Kidney tubule cell (primary cell): ENCODE measurements at places on chromosomes 2 and 18.

GRCh38 chr18:52391810-52392559 lies 52.0 kb downstream of the DCC start:
- DNase-seq: no peak

DNA sequence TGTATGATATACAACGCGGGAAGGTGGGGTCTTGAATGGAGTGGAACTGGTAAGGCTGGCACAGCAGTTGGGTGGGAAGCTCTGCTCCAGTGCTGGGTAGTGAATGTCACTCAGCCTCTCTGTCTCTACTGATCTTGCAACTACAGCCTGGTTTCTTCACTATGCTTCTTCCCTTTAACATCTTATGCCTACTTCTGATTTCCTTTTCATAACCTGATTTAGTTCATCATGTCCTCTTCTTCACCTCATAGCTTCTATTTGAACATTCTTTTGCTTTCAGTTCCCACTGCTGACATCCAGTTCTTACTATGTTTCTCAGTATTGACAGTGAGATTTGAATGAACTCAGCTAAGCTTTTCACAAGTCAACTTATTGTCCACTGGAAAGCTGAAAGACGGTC lies 286.2 kb downstream of the ARL6IP6 start:
- DNase-seq: no peak

DNA sequence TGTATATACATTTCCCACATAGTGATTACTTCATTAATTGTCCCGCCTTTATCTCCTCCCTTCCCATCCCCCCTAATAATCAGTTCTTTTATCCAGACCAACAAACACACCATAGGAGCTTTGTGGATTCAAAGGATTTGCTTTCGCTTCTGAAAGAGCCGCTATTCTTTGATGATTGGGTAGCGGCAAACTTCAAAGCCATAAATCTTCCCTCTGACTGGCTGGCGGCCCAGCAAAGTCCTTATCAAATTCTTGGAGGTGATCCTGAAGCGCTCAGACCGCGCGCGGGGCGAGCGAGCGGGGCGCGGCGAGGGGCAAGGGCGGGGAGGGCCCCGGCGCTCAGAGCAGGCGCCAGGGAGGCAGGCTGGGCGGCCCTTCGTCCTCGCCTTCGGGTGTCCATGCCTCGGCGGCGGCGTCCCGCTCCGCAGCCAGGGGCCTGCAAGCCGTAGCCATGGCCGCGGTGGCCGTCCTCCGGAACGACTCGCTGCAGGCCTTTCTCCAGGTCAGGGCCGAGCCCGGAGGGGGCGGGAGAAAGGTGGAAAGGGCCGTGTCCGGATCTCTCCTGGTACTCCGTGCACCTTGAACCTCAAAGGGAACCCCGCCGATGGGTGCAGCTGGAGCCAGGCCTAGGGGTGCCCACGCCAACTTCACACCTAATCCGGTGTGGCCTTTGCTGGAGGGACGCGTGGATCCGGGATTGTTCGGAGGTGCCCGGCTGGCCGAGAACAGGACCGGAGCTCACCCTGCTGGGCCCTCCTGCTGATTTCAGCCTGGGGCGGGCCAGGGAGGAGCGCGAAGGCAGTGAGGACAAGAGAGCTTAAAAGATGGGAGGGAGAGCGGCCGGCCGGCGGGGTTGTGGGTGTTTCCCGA lies at the start of gene SP5:
SP5 (plus strand) TSS at position 276 of the 870 bp plus-strand sequence; CDS start at position 452, 176 bp downstream.
- DNase-seq: peak; percentile 55

GRCh38 chr18:3671176-3671575 lies 221.2 kb downstream of the TGIF1 start:
- peak; percentile 44 for DNase-seq

DNA sequence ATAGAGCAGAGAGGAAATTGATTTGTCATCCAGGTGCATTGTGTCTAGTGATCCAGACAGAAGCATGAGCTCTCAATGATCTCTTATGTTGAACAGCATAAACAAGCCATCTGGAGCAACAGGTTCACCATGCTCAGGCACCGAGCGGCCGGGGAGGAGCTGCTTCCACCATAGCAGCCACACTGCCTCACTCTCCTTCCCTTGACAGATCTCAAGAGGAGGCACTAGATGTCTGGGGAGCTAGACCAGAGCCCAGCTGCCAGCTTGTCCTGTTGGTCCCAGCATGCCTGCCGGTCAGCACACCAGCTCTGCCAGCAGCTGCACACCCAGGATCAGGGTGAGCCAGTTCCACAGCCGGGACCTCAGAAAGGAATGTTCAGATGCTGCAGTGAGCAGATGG lies 17.5 kb upstream of the LONRF2 start:
- DNase-seq: no peak

GRCh38 chr2:112096098-112096497 lies 41.0 kb downstream of the TMEM87B start:
- DNase-seq: no peak

DNA sequence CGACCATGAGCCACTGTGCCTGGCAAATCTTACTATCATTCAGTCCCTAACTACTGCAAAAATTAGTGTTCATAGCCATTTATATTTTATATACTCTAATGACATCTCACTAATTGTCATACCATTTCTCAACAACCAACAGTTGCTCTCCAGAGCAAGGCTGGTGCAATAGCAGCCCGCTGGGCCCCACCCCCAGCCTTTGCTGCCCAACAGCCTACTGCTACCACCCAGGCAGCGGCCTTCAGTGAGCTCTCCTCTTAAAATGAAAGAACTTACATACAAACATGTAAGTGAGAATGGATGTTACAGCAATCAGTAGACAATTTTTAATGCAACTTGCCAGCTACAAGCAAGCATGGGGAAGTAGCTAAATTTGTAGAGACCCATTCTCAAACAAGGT lies 90.5 kb downstream of the HNRNPLL start:
- DNase-seq: no peak

- DNase-seq: no peak
Observed at GRCh38 chr2:151246152-151246551, 15.5 kb downstream of the RBM43 start.

DNA sequence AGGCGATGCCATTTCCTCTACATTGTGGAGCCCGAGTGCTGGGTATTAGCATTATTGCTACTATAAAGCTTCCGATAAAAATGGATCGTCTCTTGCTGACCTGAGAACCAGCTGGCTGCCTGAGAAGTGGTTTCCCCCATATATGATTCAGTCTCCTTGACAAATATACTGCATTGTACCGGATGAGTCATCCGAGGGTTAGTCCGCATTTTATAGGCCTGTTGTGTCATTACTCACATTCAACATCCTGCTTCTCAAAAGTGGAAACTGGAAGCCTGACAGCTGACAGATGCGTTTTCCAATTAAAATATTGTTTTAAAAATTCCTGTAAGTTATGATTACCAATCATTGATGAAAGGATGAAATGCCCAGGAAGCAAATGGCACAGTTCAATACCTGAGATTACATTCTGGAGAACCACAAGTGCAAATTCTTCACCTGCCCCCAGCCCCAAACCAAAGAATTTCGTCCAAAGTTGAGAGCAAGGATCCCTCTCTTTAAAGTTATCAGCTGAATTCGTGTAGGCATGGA lies 65.7 kb downstream of the SPRED2 start:
- DNase-seq: peak; percentile 92

- peak; percentile 33 for DNase-seq
Observed at GRCh38 chr2:172279813-172280212, 147.6 kb upstream of the ITGA6 start.

- DNase-seq: no peak
Observed at GRCh38 chr2:37569986-37570679, 101.3 kb downstream of the CDC42EP3 start.

DNA sequence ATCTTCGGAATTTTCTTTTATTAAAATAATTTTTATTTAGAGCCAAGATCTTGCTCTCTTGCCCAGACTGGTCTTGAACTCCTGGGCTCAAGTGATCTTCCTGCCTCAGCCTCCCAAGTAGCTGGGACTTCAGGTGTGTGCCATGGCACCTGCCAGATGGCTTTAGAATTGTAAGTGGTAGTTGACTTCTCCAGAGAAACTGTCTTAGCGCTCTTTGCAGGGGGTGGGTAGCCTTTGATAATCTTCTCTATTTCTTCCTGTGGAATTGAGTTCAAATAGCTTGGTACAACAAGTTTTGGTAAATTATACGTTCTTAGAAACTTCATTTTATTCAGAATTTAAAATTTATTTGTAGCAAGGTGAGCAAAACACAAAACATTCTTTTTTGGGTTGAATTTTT lies 113.3 kb downstream of the LDLRAD4 start:
- no peak for DNase-seq

DNA sequence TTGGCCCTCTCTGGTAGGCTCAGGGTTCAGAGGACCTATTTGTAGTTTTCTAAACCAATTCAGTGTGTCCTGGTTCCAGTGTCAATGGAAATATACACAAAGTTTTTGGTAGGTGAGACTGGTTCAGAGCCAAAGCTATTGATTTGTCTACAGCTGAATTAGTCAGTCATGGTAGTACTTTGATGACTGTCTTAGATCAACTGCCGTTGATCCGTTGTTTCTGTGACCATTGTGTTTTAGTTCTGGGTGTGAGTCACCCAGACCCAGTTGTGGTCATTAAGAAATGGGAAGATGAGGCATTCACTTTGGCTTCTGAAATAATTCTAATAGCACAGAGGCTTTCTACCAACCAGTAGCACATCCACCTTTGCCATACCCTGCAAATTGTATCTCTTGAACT lies 16.0 kb upstream of the RPE start:
- DNase-seq: peak; percentile 56

DNA sequence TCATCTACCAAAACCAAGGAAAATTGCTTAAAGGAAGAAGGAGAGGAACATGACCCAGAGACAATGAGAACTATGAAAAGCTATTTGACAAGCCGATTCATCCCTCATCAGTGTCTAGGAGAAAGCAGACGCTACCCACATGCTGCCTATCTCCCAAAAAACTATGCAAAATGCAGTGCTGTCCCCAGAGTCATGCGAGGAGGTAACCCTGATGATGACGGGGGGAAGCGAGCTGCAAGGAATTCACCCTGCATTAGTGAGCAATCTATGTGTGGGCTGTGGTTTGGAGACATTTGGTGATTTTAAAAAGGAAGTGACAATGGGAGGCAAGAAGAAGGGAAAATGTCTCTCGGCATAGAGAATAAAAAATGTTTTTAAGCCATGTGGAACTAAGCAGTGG lies 472.7 kb downstream of the CMPK2 start:
- DNase-seq: peak; percentile 6

GRCh38 chr18:35620765-35621164 lies 39.2 kb downstream of the GALNT1 start:
- no peak for DNase-seq

GRCh38 chr2:64101141-64101591 lies 43.1 kb downstream of the PELI1 start:
- no peak for DNase-seq

DNA sequence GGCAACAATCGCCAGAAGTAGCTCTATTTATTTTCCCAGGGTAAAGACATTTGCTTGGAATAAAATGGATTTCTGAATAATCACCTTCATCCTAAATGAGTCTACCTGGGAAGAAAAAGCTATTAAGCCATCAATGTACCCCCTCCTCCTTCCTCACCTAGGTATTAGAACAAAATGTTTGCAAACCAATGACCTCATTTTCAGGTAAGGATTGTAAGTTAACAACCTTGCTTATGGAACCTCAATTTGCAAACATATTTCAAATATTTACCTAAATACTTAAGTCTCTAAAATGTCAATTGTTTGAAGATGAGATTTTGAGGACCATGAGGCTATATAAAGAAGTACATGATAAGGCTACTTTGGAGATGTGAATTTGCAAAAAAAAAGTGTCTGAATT lies 43.9 kb downstream of the CAVIN2 start:
- no peak for DNase-seq

DNA sequence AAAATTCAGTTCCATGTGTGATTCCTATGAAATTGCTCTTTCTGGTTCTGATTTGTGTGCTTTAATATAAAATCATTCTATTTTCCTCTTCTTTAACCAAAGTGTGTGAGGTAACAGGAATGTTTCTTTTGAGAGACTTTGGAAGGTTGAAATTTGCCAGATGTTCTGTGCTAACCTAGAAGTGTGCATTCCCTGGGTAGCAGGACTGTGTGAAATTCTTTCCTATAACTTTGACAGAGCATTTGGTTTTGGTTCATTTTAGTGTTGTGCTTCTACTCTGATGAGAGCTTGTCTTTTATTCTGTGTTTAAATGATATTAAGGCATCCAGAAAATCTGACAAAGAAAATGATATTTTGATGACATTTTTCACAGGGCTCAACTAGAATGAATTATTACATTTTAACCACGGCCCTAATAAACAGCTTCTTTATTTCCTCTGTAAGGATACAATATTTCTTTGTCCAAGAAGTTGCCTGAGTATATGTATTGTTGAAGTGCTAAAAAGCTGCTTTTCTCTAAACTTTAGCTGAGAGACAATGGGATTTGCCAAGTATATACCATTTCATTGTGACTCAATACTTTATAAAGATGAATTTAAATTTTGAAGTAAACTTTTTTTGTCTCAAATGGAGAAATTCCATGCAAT lies 34.7 kb upstream of the DLX1 start:
- no peak for DNase-seq

- DNase-seq: no peak
Observed at GRCh38 chr2:211982162-211982561, 556.4 kb downstream of the ERBB4 start.

DNA sequence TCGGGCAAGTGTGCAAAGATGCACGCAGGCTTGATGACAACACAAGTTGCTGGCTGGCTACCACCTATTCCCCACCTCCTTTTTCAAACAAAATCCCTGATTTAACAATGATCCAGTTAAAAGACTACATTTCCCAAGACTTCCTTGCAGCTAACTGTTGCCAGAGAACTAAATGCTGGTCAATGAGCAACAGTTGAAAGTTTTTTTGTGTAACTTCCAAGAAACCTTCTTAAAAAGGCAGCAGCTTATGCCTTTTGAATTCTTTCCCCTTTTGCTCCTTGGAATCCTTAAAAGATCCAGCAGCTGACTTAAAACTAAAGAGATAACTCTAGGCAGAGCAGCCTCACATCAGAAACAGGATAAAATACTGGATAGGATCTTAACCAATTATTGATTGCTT lies 38.5 kb downstream of the NPHP1 start:
- no peak for DNase-seq

GRCh38 chr2:67706082-67706481 lies 308.9 kb downstream of the ETAA1 start:
- no peak for DNase-seq

DNA sequence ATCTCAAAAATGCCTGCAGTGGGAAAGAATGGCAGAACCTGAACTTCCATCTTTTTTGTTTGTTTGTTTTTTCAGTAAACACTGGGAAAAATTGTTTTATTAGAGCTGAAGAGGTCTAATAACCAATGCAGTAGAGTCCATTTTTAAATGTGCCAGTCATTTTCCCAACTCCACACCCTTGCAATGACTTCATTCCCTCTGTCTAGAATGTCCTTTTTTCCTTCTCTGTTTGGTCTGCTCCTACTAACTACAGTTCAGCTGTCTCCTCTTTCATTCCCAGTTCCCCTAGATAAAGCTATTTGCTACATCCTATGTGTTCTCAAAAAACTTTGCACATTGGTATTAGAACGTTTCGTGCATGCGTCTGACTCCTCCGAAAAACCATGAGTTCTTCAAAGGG lies 9.3 kb upstream of the RAPH1 start:
- no peak for DNase-seq

GRCh38 chr18:3014503-3015203 lies 1.7 kb upstream of the LPIN2 start:
- no peak for DNase-seq

- peak; percentile 10 for DNase-seq
Observed at GRCh38 chr18:46856973-46857372, 60.3 kb downstream of the PIAS2 start.
